ENCODE measurements at places on chromosomes 2 and 18.

GRCh38 chr2:187447336-187447735, 716 bp downstream of the CALCRL start:
- no peak for DNase-seq

- peak; percentile 74 for DNase-seq
These were observed 10.6 kb downstream of the LYPD6B start for GRCh38 chr2:149049142-149049541.

DNA sequence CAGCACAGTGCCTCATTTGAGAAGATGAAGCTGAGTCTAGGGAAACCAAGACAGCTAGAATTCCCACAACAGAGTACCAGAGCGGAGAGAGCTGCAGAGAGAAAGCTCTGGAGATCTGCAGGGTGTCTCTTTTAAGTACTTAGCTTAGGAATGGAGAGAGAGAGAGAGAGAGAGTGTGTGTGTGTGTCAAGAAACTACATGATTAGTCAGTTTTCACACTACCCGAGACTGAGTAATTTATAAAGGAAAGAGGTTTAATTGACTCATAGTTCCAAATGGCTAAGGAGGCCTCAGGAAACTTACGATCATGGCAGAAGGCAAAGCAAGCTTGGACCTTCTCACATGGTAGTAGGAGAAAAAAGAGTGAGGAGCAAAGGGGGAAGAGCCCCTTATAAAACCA, 64.0 kb downstream of the HIBCH start:
- DNase-seq: no peak

- no peak for DNase-seq
These were observed 50.6 kb downstream of the RAPH1 start for GRCh38 chr2:203484266-203485112.

GRCh38 chr2:8451273-8451672, 230.6 kb upstream of the ID2 start:
- no peak for DNase-seq

DNA sequence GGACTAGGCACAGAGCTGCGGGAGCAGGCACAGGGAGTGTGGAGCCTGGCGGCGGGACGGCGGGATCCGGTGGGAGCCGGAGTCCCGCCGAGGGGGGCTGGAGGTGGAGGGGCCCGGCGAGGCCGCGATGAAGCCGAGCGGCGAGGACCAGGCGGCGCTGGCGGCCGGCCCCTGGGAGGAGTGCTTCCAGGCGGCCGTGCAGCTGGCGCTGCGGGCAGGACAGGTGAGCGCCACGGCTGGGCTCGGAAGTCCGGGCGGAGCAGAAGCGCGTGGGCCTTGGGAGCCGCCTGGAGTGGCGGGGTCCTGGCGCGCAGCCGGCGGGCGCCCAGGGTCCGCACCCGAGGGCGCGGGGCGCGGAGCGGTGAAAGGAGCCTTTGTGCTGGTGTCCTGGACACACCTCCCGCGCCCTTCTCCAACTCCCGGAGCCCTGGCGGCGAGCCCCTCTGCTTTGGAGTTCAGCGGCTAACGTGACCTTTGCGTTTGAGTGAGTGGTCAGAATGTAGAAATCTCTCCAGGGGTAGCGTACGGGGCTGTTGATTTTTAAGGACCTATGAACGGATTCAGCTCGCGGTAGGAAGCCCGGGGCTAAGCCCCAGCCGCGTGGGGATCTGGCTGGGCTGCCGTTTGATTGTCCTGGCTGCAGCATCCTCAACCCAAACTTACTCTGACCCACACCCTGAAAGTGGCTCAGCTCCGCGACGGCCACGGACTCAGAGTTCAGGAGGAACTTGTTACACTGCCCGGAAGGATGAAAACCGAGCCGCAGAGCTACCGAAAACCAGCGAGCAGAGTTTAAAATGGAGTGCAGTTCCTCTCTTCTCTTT, 448 bp downstream of the IMPA2 start:
- DNase-seq: peak; percentile 52

DNA sequence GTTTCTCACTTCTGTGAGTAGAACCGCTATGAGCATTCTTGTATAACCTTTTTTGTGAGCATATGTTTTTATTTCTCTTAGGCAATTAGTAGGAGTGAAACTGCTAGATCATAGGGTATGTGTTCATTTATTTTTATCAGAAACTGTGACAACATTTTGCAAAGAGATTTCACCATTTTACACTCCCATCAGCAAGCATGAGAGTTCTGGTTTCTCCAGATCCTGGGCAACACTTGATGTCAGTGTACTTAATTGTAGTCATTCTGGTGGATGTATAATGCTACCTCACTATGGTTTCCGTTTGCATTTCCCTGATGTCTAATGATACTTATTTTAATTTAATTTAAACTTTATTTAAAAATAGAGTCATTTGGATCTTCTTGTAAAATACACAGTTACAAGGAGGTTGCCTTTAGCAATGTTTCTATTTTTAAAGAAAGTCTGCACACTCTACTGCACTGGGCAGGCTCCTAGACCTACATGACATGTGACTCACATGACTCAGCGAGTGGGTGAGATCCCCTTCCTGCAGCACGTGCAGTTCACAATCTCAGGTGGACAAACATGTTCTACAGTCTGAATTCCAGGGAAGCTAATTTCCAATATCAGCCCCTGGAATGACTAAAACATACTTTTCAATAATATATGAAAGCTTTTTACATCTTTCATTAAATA, 127.0 kb upstream of the BCL2L11 start:
- DNase-seq: no peak

DNA sequence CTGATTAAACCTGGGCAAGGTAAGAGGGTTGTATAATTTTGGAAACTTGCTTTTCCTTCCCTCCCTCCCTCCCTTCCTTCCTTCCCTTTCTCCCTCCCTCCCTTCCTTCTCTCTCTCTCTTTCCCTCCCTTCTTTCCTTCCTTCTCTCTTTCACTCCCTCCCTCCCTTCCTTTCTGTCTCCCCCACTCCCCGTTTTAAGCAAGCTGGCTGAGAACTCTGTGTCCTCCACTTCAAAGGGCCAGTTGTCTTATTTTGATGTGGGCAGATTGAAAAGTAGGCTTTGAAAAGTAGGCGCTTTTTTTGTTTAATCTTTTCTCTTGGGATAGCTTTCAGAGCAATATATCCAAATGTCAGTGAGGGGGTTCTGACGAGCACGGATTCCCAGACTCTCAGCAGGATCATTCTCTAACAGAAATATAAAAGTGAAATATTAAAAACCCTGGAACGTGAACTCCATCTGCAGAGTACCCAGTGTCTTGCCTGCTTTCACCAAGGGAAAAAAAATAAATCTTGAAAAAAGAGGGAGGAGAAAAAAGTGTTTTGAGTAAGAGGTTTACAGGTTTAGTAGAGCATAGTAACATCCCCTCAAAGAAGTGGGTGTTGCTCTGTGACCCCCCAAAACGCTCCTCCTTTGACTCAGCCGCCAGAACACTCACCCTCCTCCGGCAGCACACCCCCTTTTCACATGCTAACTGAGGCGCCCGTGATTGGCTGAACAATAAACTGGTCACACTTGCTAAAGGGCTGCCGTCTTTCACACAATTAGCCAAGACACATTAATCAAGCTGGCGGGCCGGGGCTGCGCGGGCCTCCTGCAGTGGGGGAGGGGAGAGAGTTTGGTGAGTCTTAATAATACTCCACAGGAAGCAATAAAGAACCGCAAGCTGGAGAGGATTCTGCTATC, 52.2 kb downstream of the CDK15 start:
- peak; percentile 55 for DNase-seq

DNA sequence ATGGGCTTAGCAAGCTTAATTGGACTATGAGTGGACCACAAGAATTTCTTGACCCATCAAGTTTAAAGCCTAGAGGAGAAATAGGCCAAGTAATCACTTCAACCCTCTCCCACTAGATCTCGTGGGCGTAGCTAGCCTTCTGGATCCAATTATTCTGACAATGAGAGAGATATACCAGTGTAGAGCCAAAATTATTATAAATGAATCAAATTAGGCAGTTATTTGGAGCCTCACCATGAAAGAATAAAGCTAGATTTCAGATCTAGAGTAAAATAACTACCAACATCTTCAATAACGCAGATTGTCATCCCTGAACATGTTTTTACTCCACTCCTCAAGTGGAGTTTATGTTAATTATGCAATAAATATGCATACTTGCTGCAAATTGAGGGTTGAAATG, 143.9 kb upstream of the CDH20 start:
- no peak for DNase-seq

- DNase-seq: no peak
These were observed 122.8 kb upstream of the LGALSL start for GRCh38 chr2:64331114-64331645.

GRCh38 chr18:46950064-46950656, 32.8 kb downstream of the KATNAL2 start:
- peak; percentile 44 for DNase-seq

DNA sequence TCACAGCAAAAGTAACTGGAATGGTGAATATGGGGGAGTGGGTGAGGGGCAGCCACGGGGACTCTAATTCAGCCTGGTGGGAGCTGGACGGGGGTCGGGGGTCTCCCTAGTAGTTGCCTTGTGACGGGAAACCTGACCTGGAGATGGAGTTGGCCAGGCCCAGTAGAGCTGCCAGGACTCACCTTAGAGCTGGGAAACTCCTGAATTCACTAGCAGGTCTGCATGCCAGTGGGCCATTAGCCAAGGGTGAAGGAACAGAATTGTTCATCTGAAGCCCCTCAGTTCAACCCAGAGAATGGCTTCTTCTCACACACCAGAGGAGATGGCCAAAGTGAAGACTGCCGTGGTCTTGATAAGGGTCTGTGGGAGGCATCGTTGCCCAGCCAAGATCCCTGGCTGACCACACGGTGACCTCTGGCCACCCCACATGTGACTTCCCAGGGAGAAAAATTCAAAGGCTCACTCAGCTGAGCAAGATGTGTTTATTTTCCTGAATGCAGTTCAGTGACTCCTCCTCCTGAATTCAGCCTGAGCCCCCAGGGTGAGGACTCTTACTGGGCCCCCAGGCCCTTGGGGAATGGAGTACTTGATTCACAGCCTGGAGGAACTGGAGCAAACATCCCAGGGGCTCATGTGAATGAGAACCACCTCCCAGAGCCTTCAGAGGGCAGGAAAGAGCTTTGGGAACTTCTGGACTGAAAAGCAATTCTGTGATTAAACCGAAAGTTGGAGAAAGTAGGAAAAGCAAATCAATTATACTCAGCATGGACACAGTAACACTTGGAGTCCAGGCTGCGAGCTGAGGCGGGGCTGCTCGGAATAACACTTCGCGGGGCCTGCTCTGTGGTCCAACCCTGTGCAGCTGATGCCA, 25.2 kb downstream of the MOCOS start:
- peak; percentile 6 for DNase-seq

GRCh38 chr18:32769586-32770053, 3.2 kb downstream of the KLHL14 start:
- no peak for DNase-seq

GRCh38 chr2:88252111-88252510, 82.0 kb downstream of the THNSL2 start:
- DNase-seq: no peak

DNA sequence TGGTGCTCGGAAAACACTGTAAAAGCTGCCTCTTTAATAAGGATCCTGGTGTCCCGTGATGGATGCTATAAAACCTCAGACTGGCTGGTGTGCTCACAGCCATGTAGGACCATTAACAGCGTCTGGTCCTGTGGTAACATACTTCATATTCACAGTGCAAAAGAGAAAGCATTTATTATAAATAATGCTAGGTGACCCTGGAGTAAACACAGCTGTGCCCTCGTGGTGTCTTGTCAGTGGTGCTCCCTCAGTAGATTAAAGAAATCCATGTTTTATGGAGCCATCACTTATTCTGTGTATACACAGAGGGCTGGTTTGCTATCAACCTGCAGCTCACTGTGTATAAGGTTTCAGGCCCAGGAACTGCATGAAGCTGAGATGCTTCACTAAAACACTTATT, 106.9 kb downstream of the CDK15 start:
- no peak for DNase-seq

- DNase-seq: no peak
These were observed 23.1 kb downstream of the ELP2 start for GRCh38 chr18:36152781-36153180.

DNA sequence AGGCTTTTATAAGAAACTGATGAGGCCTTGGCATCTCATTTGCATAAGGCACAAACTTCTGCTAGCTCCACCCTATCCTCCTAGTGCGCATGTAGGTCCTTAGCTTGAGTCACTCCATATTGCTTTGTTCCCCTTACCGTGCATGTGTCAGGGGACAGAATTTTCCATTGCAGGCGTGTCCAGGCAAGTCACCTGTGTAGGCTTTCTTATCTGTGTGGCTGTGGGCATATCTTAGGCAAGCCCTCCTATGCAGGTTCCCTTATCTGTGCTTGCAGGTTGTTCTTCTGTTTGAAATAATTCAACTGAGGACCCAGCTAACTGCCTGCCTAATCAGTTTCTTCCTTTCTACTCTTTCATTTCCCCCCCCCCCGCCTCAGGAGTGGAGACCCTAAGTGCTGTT, 63.3 kb upstream of the CDCA7 start:
- DNase-seq: no peak

DNA sequence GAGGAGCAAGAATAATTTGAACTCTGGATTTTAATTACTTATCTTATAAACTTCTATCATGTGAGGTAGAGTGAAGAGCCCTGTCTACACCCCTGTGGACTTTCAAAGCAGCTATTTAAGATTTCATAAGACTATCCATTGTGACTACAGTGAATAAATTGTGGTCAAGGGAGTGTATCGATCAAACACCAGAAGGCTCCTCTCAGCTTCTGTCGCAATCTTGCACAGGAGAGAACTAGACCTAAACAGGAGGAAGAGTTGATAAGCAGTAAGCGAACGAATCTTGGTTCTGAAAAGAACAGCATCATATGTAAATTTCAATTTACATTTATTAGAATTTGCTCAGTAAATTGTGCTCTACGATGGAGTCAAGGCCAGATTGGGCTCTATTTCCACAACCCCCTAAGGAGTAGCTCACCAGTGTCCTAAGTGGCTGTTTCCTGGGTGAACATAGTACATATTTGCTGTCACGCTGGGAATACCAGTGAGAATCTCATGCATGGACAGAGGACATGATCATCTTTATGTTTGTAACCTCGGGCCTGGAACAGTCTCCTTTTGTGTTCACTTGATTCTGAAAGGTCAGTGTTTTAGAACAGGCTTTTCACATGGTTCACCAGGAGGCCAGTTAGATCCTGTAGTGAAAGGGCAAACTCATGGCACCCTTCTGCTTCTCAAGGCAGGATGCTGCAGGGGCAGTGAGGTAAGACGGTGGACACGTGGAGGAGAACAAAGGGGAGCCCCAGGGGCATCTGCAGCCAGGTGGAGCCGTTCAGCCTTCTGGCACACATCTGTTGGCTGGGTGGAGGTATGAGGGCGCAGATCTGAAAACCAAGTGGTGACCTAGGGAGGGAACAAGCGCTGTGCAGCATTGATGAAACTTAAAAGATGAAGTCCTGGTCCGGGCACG, 33.3 kb downstream of the NPAS2 start:
- DNase-seq: no peak

GRCh38 chr2:224381521-224382279, 20.2 kb downstream of the FAM124B start:
- no peak for DNase-seq

DNA sequence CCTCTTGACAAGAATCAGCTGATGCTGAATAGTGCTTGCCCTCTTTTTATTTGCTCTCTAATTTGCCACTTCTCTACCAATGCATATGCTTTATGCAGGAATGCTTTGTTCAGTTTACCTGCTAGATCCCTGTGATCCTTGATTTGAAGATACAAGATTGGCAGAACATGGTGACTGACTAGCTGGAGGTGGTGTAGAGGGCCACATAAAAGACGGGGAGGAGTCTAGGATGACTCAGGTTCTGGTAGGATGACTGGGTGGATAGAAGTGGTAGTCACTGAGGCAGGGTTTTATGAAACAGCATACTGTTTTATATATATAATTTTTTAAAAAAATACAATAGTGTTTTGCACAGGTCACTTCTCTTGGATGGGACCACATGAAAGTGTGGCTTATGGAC, 6.3 kb upstream of the ADGRF3 start:
- peak; percentile 76 for DNase-seq

GRCh38 chr2:204109681-204110080, 173.1 kb downstream of the ICOS start:
- DNase-seq: no peak

GRCh38 chr18:79792096-79792987, 5.4 kb upstream of the KCNG2 start:
- DNase-seq: no peak

All from GM23248 (cell line).